NCI-H510A treated with DMSO at 0.1 percent for 48 hours (cell line): ENCODE measurements at places on chromosomes 4 and X.

- DNase-seq: no peak
Measured at GRCh38 chr4:181597766-181598165, 645.4 kb upstream of the TENM3 start.

DNA sequence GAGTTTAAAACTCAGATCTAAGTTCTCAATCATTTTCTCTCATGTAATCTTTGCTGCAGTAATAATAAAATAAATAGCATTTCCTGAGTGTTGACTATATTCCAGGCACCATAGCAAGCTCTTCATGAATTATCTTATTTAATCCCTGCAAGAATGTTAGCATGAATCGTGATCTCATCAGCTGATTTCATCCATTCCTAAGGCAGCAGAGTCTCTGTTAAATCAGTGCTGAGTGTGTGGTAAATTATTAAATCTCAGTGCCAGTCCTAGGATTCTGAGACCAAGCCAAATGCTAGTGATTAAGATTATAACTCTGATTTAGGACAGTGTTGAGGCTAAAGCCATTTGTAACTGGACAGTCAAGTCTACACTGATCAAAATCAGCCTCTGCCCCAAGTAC, 240.3 kb upstream of the TAPT1 start:
- no peak for DNase-seq

GRCh38 chr4:74522251-74522991, 77.5 kb downstream of the AREG start:
- DNase-seq: no peak

- no peak for DNase-seq
Measured at GRCh38 chrX:81195259-81195658, 6.5 kb downstream of the HMGN5 start.

- DNase-seq: peak; percentile 66
Measured at GRCh38 chr4:23903859-23904438, 14.1 kb upstream of the PPARGC1A start.

GRCh38 chrX:47264483-47265173, 31.8 kb downstream of the USP11 start:
- DNase-seq: no peak

GRCh38 chr4:1887052-1887451, 15.9 kb downstream of the NSD2 start:
- no peak for DNase-seq
